ENCODE measurements at places on chromosomes 11 and 22.

- DNase-seq: no peak
Measured at GRCh38 chr22:32480238-32480637, 5.6 kb downstream of the FBXO7 start.

GRCh38 chr11:33899400-33900037, 7.6 kb upstream of the LMO2 start:
- no peak for DNase-seq

DNA sequence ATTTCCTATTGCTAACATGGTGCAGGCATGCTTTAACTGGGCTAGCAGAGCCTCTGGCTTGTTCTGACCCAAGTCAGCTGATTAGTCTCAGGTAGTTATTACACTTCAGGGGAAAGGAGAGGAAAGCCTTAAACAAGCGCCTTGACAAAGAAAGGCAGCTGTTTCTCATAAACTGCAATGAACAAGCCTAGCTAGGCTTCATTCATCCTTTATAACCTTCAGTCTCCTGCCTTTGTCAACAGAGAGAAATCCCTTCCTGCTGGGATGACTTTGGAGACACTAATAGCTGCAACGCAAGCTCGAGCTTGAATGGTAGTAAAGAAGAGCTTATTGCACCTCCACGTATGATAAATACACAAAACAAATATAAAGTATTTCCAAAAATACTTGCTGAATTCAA, 68.4 kb downstream of the CCDC34 start:
- DNase-seq: no peak

- DNase-seq: no peak
Measured at GRCh38 chr11:119729581-119729927, 554 bp upstream of the NECTIN1 start.

DNA sequence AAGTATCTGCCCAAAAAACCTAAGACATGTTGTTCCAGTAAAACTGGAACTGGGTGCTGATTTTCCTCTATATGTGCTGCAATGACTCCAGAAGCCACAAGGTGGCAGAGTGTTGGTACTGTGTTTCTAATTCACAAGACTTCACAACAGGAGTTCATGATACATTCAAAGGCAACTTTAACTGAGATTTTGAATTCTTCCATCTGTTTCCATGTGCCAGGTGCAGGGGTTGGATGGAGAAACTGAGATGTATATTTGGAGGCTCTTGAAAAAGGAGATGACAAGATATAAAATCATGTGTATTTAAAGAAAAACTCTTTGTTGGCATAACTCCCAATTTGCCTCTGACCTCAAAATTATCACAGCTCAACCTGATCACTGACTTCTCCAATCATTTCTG, 1098.6 kb upstream of the CCDC90B start:
- peak; percentile 33 for DNase-seq

- DNase-seq: peak; percentile 35
Measured at GRCh38 chr22:17217179-17217578, 2.1 kb downstream of the ADA2 start.

DNA sequence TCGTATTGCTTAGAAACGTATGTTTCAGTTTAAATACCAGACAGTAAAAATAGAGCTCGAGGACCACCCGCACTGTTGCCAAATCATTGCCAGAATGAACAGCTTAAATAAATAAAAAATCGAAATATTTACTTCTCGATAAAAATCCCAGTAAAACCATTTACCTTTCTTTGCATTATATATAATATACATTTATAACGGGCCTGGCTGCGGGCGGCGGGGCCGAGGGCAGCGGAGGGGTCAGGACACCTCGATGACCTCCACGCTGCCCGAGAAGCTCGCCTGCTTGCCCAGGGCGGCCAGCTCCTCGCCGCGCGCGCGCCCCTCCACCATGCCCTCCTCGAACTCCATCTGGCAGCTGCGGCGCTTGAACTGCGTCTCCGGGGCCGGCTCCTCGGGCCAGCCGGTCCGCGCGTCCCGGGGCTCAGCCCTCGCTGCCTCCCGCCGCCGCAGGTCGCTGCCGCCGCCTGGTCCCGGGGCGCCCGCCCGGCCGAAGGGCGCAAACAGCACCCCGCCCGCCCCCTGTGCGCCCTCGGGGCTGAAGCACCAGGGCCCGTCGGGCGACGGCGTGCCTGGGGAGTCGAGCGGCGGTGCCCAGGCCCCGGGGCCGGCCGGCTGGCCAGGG, 15.7 kb downstream of the DUSP8 start:
- DNase-seq: no peak

- DNase-seq: peak; percentile 33
Measured at GRCh38 chr11:61587951-61588727, 7.3 kb upstream of the SYT7 start.

DNA sequence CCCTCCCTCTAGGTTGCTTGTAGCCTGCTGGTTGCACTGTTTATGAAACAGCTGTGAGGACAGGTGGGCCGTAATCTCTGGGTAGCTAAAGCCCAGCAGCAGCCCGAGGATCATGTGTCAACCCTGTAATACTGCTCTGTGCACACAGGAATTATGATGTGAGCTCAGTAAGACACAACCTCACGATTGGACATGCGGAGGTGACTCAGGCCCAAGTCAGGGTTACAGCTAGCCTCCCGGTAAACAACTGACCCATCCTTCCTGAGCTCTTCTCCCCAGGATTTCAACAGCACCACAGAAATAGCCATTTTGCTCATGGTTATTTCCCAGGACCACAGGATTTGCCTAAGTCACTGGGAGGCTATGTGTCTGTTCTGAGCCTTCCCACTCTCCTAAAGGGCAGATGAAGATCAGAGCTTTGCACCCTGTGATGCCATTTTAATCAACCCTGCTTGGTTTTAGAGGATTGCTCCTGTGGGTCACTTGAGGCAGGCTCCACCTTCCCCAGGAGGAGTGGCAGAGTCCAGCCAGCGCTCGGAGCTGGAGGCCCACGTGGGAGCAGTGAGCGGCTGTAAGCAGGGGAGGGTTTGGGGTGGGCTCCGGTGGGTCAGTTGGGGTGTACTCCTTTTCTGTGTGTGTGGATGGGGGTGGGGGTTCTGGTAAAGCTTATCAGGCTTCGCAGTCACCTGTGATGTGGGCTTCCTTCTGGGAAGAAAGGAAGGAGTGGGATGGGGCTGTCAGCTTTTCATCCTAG, at the start of gene AMPD3:
TSS of gene AMPD3 (plus strand) at position 387 of the 754 bp plus-strand sequence. CDS start 6,256 bp downstream, outside the sequence.
- DNase-seq: no peak

- DNase-seq: no peak
Measured at GRCh38 chr11:132999516-132999915, 532.8 kb downstream of the OPCML start.

DNA sequence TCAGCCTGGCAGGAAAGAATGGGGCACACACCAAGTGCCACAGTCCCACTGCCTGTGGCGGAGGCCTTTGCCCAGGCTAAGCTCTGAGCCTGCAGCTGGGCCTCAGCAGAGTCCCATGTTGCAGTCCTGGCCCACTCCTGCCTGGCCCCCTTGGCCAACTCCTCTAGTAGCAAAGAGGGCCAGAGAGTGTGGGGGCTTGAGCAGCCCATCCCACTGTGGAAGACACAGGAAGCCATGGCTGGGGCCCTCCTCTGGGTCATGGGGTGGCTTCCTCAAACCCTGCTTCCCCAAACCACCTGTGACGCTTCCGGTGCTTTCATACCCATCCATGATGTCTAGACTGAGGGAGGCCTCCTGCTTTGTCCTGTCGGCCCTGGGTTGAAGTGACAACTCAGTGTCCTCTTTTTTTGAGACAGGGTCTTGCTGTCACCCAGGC, 5.8 kb downstream of the RPS19BP1 start:
- DNase-seq: peak; percentile 24

GRCh38 chr11:3237119-3237518, 4.9 kb upstream of the MRGPRE start:
- DNase-seq: no peak

DNA sequence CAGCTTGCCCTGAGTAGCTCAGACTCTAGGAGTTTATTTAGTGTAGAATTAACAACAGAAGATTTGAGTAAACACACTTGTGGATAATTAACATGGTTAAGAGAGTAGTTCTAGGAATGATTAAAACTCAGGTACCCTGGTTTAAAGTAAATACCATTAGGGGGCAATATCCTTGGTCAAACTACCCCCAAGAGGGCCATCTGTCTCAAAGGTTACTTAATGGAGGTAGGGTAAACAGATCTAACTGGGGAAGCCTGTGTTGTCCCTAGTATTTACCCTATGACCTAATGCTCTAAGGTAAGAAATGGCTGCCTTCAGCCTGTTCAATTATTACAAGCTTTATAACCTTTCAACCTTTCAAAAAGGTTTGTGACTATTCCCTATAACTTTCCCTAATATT, 10.6 kb upstream of the GLYATL1 start:
- DNase-seq: no peak
